ENCODE measurements at places on chromosomes 6 and 20.
A peak's percentile ranks its signal among the peaks of the same experiment; 100 is the strongest.

- no peak for DNase-seq
These were observed 249.0 kb upstream of the OPRM1 start for GRCh38 chr6:153790048-153790447.

- no peak for DNase-seq
These were observed 4.4 kb downstream of the APMAP start for GRCh38 chr20:24987873-24988835.

DNA sequence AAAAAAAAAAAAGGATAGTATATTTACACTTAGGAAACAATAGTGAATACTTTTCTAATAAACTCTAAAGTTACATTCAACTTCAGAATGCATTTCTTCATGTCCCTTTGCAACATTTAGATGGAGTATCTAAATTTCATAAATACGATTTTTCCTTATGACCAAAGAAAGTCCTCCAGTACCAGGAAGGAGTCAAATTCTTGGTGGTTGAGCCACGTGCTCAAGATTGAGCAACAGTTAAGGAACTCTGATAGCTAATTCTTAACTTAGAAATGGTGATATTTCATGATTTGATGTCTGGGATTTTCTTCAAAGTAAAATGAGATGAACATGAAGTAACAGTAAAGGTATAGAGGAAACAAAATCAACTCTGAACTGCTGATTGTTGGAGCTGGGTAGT lies 92.7 kb downstream of the SASH1 start:
- no peak for DNase-seq

DNA sequence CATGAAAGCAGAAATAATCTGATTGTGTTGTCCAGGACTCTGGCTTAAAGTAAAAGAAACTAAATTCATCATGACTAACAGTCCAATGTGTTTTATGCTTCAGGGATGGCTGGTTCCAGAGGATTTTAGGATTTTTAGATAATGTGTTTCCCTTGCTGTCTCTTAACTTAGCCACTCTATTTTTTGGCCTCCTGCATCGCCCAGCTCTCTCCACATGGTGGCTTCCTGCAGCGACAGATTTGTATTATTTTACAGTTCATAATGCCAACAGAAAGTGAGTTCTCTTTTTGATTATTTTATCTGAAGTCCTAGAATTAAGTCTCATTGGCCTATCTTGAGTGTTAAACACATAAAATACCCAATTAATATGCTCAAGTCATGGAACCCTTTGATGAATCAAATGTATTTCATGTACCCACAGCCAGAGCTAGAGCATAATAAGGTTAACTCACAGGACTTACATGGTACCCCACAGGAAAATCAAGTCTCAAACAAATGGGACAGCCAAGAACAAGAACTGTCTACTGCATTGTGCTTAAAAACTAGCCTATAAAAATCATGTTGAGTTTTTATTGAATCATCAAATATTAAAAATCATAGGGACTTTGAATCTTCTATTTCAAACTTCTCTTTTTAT lies 582.5 kb downstream of the DOK5 start:
- no peak for DNase-seq

GRCh38 chr6:12342664-12343063 lies 52.5 kb downstream of the EDN1 start:
- DNase-seq, result no peak

DNA sequence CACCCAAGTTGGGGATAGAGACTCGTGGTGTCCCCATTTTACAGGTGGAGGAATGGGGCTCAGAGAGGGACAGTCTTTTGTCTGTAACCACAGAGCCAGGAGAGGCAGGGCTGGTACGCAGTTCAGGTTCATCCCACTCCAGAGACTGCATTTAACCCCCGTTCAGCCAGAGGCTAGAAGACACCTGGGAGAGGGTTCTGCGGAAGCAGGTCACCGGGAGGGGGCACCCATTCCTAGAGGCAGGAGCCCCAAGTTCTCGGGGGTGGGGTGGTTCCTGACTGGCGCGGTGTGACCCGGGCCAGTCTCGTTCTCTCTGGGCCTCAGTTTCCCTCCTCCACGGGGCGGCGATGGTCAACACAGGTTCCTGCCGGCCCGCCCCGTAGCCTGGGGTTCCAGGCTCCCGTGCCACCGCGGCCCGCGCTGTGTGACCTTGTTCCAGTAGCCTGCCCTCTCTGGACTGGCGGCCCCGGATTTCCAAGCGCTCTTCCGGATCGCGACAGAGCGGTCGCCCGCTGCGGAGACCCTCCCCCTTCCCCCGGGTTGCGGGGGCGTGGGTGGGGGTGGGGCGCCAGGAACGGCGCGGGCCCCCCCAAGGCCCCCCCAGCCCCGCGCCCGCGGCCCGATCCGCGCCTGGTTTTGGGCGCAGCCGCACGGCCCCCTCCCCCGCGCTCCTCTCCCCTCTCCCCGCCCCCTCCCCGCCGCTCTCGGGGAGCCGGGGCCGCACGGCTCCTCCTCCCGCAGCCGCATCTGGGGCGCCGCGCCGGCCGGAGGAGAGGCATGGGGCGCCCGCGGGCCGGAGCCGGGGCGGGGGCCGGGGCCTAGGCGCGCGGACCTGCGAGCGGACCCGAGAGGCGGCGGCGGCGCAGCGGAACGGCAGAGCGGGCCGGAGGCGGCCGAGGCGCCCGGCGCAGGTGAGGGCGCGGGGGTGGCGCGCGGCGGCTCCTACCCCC lies at the start of gene DLGAP4:
Gene DLGAP4 (plus strand): TSS at position 738 of the 950 bp plus-strand sequence. CDS start 125,379 bp downstream, outside the sequence.
- no peak for DNase-seq

- DNase-seq, result no peak
These were observed 25.5 kb downstream of the PDE10A start for GRCh38 chr6:165637586-165637985.

- DNase-seq, result no peak
These were observed at the start of gene NNAT for GRCh38 chr20:37521061-37521771. Gene NNAT (plus strand): TSS chr20:37521250. CDS start chr20:37521332, 82 bp downstream.

- DNase-seq, result no peak
These were observed 444.2 kb downstream of the HTR1B start for GRCh38 chr6:77019081-77019480.

- no peak for DNase-seq
These were observed 4.7 kb downstream of the PPP1R18 start for GRCh38 chr6:30681766-30682142.

DNA sequence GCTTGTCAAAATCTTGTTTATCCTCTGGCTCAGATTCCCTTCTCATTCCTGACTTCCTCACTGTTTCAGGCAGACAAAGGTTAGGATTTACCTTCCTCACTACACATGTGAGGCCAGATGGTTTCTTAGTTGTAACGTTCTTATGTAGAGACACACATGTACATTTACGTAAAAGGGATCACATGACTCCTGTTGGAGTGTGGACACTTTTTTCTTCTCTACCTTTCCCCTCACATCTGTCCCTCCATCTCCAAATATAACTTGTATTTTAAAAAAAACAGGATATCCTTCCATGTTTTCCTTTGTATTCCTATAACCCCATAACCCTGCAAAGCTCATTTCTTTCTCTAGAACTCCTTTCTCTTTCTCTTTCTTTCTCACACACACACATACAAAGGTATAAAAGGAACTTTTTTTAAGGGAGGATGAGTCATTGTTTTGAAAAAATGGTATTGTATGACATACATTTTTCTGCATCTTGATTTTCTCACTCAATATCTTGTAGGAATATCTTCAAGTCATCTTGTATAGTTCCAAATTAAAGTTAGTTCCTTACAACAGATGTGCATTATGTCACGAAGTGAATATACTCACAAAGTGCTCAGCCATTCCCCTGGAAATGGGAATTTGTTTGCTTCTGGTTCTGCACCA lies 78.2 kb upstream of the SULF2 start:
- DNase-seq, result no peak

DNA sequence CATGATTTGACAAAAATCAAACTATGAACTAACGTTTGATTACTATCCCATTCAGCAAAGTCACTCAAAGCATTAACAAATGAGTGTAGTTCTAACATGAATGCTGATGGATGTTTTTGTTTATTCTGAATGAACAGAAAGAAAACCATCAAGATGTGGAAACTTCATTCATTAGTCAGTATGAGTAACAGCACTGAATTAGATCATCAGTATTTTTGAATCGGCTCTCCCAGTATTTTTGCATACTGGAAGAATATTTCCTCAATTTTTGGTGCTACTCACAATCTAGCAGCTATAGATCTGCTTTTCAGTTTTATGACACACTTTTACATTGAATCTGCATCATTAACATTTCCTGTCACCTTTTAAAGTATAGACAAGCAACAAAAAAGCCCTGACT lies 63.8 kb upstream of the CD83 start:
- DNase-seq, result no peak

DNA sequence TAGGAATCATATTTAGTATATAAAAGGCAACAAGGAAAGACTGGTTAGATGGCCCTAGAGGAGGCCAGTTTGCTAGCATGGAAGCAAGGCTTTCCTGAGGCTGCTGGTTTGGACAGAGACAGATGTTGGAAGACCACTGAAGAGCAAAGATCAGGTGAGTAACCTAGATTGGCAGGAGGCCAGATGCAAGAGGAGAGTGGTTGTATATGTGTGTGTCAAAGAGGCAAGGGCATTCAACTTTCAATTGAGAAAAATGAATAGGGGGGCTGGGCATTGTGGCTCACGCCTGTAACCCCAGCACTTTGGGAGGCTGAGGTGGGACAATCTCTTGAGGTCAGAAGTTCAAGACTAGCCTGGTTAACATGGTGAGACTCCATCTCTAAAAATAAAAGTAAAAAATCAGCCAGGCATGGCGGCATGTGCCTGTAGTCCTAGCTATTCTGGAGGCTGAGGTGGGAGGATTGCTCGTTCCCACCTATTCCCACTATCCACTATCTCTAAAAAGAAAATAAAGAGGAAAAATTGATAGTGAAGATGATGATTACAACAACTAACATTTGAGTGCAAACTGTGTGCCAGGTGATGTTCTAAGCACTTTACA lies 79.8 kb downstream of the PRDM1 start:
- no peak for DNase-seq

GRCh38 chr6:89302195-89302770 lies 12.8 kb downstream of the GABRR2 start:
- DNase-seq, result no peak

DNA sequence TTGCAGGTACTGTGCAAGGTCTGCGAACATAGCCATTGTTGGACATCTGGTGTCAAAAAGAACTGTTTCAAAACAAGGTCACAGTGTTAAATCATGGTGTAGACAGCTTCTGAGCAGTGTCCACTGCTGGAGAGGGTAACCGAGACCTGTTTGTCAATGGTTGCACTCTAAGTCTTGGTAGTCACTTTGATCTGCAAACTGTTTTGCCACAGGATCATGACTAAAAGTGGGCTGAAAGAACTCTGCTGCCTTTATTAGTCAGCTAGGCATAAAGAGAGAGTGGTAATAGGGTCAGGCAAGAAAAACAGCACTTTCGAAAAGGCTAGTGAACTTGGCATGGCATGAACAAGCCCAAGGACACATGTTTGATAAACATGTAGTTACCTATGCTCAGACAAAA lies 552.3 kb upstream of the CITED2 start:
- DNase-seq, result no peak

DNA sequence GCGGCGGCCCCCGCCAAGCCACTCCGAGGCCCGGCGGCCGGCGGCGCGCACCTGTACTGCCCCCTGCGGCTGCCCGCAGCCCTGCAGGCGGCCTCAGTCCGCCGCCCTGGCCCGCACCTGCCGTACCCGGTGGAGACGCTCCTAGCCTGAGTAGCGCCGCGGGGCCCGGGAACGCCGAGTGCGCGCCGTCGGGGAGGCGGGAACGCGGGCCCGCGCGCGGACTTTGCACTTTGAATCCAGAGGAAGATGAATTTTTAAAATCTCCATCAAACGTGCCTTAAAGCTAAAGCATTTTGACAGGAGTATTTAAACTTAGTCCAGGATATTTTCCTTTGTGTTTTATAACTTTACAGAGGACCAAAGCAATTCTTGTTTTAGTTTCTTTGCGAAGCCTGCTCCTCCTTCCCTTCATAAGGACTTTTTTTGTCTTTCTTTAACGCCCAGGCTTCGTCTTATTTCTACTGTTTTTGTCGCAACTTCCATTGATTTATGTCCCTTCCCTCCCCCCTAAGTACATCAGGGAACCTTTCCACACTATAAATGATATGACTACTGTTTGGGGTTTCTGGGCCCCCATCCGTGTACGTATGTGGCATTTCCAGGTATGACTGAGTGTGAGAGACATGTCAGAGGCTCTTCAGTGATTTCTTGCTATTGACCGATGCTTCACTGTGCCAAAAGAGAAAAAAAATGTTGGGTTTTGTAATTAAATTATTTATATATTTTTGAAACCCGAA lies 2.0 kb downstream of the FOXQ1 start:
- no peak for DNase-seq

- peak; percentile 78 for DNase-seq
These were observed 40.6 kb downstream of the TOX2 start for GRCh38 chr20:43955062-43955749.

GRCh38 chr20:63540417-63541186 lies 3.4 kb upstream of the PTK6 start:
- no peak for DNase-seq

GRCh38 chr6:21220271-21220987 lies 373.1 kb upstream of the SOX4 start:
- no peak for DNase-seq

DNA sequence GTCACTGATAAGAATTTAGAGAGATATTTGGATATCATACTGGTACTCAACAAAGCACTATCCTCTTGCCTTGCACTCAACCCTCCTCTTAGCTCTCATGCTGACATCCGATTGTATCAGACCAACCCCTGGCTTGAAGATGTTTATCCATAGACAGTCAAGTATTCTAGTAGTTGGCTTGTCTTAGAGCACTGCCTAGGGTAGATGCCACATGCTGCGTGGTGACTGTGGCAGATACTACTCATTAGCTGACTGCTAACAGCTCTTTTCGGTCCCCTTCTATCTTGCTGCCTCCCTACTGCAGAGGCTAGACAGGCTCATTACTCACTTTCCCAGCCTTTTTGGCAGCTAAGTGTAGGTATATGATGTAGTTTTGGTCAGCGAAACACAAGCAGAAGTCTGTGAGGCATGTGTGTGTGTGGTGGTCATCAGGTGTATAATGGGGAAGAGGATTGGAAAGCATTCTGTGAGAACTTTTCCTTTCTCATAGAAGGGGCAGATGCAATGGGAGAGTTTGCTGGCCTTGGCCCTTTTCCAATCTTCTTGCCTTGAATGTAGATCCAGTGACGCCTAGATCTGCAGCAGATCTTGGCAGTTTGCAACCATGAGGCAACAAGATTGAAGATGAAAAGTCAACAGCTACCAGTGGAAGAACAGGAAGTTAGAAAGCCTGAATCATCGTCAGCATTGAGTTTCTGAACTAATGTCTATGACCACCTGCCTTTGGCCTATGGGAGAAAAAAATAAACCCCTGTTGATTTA lies 4.4 kb upstream of the IFNGR1 start:
- no peak for DNase-seq

All from AG04449 (cell line).